ENCODE measurements at places on chromosomes 3 and 15.

GRCh38 chr15:34223904-34224596 lies 766 bp upstream of the EMC4 start:
- no peak for DNase-seq

- no peak for DNase-seq
Measured at GRCh38 chr3:187999821-188000220, 154.1 kb upstream of the LPP start.

GRCh38 chr3:74559261-74559660 lies 55.2 kb downstream of the CNTN3 start:
- no peak for DNase-seq

GRCh38 chr15:86322629-86323028 lies 243.0 kb downstream of the AGBL1 start:
- DNase-seq, result no peak

DNA sequence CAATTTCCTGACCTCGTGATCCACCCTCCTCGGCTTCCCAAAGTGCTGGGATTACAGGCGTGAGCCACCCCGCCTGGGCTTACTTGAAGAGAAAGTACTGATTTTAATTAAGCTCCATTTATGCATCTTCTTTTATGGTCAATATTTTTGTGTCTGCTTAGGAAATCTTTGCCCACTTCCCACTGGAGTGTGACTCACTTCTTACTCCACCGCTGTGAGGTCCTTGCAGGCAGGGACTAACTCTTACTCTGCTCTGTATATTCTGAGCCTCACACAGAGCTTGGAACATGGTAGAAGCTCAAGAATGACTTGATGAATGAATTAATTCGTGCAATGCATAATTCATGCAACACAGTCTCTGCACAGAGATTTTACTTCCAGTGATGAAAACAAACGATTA lies 2.9 kb upstream of the TM4SF19 start:
- DNase-seq, result no peak

DNA sequence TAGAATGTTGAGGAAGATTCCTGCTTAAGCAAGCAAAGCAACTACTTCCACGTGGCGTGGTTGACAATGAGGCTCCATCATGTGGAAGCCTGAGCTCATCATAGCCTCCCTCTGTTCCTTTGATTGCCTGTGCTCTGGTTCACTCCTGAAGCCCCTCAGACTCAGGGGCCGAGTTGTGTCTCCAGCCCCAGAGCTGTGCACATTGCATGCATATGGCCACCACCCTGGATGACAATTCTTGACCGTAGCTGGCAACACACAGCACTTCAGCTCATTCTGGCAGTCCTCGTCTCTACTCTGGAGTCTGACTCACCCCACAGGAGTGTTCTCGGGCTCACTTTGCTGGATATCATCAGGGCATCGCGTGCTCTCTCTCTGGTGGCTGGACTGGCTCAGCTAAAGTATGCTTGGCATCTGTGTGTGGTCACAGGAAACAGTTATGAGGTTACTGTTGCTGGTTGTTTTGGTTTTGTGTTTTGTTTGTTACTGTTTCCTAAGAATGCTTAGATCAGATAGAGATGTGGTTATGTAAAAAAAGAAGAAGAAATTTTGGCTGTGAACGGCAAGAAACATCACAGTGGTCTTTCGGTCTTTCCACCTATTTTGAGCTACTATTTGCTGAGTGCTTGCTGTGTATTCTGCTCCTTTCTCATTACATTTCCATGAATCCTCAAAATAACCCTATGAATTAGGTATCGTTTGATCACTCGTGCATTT lies 41.6 kb upstream of the MRPS22 start:
- DNase-seq, result no peak
